ENCODE measurements at places on chromosomes 6 and 20.
A peak's percentile ranks its signal among the peaks of the same experiment; 100 is the strongest.

DNA sequence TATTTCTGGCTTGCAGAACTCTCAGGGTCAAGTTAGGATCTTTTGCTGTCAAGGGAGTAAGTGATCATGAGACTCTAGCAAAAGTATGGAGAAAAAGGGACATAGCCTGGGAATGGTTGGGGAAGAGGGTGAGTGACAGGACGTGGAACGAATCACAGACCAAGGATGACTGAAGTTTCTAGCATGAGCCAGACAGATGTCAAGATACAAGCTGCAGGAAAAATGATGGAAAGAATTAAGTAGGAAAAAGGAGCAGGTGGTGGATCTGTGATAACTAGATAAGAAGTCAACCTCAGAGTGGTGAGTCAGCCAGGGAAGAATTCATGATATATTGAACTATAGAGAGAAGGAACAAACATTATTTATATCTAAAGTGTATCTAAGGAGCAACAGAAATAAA, 159.8 kb upstream of the SYNDIG1 start:
- no peak for DNase-seq

DNA sequence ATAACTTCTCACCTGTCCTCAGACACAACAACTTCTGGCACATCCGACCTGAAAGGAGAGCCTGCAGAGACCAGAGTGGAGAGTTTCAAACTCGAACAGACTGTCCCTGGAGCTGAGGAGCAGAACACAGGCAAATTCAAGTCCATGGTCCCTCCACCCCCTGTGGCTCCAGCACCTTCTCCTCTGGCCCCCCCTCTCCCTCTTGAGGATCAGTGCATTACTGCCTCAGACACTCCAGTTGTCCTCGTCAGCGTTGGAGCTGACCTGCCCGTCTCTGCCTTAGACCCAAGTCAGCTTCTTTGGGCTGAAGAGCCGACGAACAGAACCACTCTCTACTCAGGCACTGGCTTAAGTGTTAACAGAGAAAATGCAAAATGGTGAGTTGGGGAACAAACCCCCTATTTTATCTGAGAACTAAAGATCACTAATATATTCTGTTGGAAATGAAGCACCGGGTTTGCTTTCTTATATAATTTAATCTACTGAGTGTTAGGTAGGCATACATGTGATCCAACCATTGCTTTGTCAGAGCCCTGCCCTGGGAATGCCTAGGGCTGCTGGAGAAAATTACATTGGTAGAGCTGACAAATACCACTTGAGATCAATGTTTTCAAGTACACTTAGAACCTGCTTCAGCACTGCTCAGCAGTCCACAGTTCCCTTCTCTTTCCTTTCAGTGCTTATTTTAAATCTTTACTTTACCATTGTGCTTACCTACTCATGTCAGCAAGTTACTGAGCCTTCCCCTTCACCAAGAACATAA, 77.5 kb upstream of the LTV1 start:
- DNase-seq = no peak

DNA sequence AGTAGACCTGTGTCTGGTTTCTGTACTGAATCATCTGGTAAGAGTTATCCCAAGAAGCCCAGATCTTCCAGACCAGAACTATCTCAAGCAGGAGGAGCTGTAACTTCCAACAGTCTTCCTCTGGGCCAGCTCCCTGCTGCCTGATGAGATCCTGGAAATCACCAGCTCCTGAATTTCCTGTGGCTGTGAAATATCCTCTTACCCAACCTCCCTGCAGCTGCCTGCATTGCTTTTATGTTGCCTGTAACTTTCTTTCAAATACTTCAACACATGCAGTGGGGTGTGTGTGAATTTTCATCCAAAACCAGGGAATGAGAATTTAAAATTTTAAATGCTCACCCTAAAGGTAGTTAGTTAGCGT, 160.5 kb upstream of the LAMP5 start:
- DNase-seq = no peak

GRCh38 chr6:138231381-138231886, 13.1 kb upstream of the PBOV1 start:
- DNase-seq = no peak

DNA sequence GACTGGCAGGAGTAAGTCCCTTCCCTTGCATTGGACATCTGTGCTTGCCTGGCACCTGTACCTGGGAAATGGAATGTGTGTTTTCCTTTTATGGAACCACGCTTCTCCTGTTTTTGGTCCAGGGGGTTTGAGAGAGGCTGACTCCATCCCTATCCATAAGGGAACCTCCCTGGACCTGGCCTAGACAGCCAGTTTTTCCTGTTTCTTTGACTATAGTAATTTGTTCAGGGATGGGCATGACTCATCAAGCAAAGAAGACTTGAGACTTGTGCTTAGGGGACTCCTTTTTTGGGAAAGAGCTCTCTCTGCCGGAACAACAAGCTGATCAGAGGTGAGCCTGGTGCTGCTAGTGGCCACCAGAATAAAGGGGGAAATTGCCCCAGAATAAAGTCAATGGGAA, 393.8 kb downstream of the CDH26 start:
- DNase-seq = no peak

GRCh38 chr20:31708736-31709534, 13.7 kb downstream of the BCL2L1 start:
- no peak for DNase-seq

GRCh38 chr6:33770124-33770832, 18.7 kb downstream of the LEMD2 start:
- DNase-seq = no peak

DNA sequence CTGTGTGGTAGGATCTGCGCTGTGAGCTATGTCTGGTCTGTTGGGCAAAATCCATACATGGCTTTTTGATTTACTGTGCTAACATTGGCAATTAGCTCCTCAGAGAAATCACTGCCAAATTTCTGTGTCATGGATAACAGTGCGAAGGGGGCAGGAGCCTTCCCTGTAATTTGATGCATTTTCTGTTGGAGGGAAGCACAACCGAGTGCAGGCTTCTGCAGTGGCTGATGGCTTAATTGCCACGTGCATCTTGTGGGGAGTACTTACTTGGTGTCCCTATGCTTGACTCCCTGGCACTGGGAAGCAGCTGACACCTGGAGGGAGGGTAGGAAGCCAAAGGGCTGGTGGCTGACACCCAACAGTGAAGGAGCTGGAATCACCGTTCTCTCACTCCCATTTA, 99.3 kb upstream of the PROKR2 start:
- DNase-seq = no peak

DNA sequence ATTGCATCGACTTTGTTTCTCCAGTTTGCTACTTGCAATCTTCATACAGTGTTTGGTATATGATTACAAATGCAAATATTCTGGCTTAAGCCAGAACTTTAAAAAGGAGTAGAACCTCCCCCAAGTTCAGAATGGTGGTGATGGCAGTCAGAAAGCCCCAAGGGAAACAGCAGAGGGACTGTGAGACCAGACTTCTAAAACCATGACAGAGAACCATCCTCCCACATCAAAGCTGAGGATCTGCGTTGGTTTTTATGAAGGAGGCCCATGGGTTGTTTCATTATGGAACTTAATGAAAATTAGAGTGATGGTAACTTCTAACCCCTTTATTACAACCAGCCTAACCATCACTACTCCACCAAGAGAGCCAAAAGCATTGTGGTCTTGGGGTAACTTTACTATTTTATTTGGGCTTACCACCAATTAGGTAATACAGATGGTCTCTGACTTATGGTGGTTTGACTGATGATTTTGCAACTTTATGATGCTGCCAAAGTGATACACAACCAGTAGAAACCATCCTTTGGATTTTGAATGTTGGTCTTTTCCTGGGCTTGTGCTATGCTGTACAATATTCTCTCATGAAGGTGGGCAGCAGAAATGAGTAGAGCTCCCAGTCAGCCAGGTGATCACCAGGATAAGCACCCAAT, 10.9 kb upstream of the MRS2 start:
- DNase-seq = peak; percentile 4

DNA sequence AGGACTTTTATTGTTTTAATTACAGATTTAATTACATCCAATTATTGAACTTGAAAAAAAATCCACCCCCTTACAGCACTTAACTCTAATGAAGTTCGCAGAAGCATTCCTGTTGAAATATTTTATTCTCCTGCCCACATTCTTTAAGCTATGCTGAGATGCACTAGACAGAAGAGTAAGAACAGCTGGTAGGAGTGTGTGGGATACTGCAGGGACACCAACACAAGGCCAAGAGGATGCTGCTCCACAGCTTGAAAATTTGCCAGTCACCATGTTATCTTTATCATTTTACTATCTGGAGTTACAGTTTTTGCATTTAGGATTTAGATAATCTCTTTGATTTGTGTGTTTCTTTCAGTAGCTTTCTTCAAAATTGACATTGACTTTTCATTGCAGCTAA, 180.7 kb downstream of the EPHA7 start:
- DNase-seq = no peak

- DNase-seq = no peak
These were observed 142.1 kb downstream of the VEGFA start for GRCh38 chr6:43912116-43912577.

GRCh38 chr6:130681028-130681427, 146.2 kb upstream of the SMLR1 start:
- DNase-seq = no peak

DNA sequence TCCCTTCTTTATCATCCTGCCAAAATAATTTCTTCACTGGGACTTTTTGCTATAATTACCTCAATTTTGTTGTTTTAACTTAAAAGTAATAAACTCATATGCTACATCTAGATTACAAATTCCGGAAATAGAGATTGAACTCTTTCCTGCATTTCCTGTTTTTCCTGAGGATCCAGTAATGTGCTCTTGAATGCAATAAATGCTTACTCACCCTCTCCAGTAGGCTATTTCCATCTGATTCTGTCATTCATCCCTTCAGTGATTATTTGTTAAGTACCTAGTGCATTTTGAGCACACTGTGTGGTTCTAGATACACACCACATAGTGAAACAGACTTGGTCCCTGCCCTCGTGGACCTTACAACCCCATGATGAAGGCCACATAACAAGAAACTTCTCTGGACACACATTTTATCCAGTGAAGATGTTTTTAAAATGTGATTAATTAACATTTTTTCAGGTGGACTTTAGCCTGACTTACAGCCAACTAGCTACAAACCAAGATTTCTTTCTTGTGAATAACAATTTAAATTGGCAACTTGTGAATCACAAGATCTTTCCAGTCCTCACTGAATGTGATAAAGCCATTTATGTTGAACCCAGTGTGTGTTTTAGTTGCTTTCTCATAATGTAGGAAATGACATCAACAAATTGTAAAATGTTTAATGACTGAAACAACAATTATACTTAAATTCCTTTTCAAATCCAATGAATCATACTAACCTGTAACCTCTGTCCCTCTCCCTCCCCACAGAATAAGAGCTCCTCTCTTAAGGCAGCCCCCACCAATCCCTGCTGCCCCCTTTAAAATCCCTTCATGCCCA, 272.3 kb downstream of the KHDC1L start:
- DNase-seq = no peak

GRCh38 chr6:125981571-125982185, 4.7 kb upstream of the TRMT11 start:
- DNase-seq = no peak

- DNase-seq = no peak
These were observed 26.9 kb downstream of the LYRM2 start for GRCh38 chr6:89611666-89612065.

- DNase-seq = no peak
These were observed 303.1 kb downstream of the CDH26 start for GRCh38 chr20:60261333-60261732.

DNA sequence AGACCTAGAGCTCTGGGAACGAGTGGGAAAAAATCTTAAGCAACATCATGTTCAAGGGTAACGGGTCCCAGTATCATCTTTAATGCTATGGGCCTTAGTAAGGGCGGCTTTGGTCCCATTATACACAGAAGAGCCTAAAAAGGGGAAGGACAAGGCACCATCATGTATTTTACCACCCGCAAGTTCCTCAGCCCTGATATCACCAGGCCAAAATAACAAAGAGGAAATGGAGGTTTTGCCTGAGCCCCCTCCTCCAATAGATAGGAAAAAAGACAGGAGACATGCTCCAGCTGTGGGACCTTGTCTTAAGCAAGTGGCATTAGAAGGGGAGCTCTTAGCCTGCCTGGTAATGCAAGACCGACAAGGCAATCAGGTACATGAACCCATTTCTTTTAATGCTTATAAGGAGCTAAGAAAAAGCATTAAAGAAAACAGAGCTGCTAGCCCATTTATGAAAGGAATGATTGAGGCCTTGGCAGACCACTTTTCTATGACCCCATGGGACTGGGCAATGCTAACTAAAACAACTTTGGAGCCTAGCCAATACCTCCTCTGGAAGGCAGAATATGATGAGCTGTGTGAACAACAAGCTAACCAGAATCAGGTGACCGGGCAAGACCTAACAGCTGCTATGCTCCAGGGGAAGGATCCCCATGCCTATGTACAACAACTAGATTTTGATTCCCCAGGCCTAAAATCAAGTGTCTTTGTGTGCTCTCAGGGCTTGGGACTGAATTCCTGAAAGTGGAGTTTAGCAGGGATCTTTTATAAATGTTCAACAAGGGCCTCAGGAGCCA, 23.2 kb downstream of the HLA-DPA1 start:
- DNase-seq = no peak

- DNase-seq = no peak
These were observed 235.3 kb upstream of the NRSN1 start for GRCh38 chr6:23890543-23891227.

- DNase-seq = no peak
These were observed 282.9 kb downstream of the KIF16B start for GRCh38 chr20:16290358-16290757.

DNA sequence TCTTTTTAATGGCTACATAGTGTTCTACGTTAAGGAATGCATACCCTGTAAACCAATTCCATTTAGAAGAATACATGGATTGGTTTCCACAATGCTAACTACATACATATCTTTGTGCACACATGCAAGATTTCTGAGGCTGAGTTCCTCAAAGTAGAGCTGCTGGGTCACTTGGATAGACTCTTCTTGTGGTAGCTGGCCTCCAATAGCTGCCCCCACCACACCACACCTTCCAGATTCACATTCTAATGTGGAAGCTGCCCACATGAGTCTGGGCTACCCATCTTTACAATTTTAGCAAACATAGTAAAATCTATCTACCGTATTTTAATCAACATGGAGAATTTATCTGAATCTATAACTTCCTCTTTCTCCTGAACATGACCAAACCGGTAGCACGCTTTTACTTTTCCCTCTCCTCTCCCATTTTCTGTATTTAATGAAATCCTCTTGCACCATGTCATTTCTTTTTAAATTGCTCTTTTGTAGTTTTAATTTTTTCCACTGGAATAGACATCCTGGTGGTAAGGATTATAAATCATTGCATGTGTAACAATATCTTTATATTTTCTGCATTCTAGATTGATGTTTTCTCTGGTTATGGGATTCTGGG, 74.7 kb upstream of the CITED2 start:
- no peak for DNase-seq

- no peak for DNase-seq
These were observed 133.7 kb upstream of the SLC24A3 start for GRCh38 chr20:19078448-19079373.

DNA sequence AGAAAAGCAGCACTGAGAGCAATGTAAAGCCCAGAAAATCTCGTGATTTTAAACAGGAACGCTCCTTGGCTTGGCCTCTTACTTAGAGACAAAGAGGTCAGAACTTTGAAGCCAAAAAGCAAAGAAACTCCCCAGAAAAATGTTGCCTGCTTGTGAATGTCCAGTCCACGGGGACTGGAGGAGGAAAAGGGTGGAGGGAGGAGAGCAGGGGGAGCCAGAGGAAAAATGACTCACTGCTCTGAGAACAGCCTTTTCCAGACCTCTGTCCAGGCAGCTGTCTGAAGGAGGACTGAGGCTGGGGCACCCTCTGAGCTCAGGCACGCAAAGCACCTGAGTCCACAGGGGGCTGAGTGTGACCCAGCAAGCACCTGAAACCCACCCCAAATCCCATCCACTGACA, 64.7 kb downstream of the TRAM2 start:
- DNase-seq = no peak

GRCh38 chr6:148173548-148173947, 169.1 kb upstream of the SASH1 start:
- no peak for DNase-seq

All from activated T-cell treated with anti-CD3 and anti-CD28 coated beads, Interleukin-2, amount 50 U/mL, for 72 hours (primary cell).